ENCODE measurements at places on chromosomes 3 and 15.

- DNase-seq = no peak
Observed at GRCh38 chr3:178703268-178703975, 167.2 kb downstream of the KCNMB2 start.

DNA sequence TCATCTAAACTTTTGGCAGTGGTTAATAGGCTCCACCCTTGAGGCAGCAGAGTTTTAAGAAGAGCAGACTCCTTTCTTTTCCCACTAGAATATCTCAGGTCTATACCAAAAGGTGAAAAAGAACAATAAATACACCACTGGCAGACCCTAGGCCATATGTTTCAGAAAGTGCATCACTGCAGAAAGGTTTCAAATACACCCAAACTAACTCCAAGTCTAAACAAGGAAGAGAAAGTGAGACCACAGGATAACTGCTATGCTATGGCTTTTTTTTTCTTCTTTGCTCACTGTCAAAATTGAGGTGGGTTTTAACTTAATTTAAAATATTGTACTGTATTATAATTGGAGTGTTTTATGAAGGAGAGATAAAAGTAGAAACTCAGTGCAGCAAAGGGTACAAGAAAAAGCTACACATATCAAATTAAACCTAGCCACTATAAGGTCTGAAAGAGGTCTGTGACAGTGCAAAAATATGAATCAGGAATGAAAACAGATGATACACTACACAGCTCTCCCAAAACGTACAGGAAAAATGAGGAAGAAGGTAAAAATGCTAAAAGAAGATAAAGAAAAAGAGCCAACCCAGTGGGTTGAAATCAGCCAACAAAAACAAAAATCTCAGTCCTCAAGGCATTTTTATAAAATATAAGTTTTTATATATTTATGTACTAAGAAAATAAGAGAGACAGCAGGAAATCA is 8.4 kb downstream of the SNX4 start:
- no peak for DNase-seq

GRCh38 chr3:159764490-159765029 is 224.1 kb upstream of the IL12A start:
- no peak for DNase-seq

DNA sequence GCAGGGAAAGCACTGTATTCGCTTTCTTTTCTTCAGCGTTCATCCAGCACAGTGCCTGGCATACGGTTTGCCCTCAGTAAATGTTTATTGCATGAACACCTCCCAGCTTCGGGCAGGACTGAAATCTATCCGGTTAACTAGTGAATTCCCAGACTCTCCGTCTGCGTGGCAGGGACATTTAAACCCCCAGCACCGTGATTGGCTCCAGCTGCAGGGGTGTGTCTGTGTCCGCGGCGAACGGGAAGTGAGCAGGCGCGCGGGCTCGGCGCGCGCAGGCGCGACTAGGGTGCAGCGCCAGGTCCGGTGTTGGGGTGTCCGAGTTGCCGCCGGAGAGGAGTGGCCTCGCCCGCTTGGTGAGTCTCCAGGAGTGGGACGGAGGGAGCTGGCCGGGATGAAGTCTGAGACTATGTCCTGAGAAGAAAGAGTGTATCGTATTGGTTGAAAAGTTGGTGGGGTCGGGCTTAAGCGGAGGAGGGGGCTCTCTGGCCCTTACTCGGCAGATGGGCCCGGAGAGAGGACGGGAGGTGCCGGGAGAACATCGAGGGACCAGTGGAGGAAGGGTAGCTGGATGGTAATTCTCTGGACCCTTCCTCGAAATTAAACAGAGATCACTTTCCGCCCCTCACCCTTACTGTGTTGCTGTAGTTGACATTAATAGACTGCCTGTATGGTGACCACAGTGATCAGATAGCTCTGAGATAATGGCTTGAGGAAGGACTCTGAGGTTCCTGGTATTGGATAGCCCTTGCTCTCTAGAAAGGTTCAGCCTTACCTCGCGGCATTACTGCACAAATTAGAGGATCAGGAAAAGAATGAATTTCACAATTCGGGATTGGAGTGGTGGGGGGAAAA is at the start of gene SNAP23:
Gene SNAP23 (plus strand): TSS at position 274 of the 852 bp plus-strand sequence. CDS start 16,213 bp downstream, outside the sequence.
- peak; percentile 87 for DNase-seq

GRCh38 chr15:53978253-53978906 is at the start of gene UNC13C:
Gene UNC13C, plus strand, starts transcription at chr15:53978441. Its CDS starts 34,463 bp downstream, at chr15:54012904.
- no peak for DNase-seq
